ENCODE measurements at places on chromosomes 11 and 22.

GRCh38 chr11:62033191-62034035 is 66.0 kb upstream of the FTH1 start:
- DNase-seq: no peak

DNA sequence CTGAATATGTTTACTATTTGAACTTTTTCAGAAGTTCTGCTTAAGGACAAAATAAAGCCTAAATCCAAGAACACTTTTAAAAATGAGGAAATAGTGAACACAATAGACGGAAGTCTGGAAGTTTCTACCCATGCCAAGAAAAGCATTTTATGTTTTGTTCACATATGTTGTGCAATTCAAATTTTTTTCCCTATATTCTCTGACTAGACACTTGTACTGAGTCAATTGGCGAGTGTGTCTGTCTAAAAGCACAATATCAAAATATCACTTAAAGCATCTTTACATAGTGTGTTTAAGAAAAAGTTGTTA is 29.2 kb downstream of the INCENP start:
- no peak for DNase-seq

DNA sequence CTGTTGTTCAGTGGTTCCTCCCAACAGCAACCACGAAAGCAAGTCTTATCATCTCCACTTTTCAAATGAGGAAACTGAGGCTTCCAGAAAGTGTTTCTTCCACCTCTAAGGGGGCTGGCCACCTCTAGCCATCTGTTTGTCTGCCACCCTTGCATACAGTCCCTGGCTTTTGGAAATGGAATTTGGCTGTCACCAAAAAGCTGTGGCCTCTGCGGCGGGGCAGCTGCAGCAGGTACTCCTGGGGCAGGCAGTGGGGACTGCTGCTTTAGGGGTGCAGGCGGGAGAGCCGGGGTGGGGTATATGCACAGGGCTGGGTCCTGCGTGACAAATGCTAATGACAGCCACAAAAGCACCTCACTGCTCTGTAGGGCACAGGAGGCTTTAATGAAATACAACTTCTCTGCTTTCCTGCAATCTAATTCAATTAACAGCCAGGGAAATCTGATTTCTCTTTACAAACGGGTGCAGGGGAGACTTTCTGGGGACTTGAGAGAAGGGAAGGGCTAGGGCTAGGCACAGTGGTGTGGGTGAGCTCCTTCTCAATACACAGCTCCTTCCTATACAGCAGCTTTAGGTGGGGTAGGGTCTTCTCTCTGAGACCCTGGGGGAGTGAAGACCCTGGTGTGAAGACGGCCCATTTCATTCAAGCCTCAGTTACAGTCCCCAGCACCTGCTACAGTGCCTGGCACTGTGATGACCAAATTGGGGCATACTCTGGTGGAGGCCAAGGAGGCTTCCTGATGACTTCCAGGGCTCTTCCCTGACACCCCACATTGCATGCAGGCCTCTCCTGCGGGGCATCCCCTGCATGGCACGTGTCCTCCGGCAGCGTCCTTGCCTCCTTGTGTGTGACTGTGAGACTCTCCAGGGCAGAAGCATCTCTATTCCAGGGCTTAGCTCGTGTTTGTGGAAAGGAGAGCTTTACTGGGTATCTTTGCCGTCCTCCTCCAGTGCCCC is 161.6 kb downstream of the CEP164 start:
- no peak for DNase-seq

DNA sequence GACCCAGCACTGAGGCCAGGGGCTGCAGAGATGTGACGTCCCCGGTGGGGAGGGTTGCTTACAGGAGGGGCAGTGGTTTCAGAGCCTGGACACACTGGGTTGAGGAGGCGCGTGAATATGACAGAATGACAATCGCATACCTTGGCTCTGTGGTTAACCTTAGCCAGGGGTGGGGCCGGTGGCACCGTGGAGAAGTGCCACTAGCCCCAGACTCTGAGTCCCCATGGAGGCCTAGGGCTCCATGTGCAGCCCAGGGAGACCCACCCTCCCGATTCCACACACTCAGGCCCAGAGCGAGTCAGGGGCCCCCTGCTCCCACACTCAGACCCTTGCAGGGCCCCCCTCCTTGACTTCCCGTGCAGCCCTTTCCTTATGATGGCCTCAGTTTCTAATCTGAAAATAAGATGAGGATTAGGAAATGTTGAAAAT is 3.6 kb upstream of the ACR start:
- no peak for DNase-seq

DNA sequence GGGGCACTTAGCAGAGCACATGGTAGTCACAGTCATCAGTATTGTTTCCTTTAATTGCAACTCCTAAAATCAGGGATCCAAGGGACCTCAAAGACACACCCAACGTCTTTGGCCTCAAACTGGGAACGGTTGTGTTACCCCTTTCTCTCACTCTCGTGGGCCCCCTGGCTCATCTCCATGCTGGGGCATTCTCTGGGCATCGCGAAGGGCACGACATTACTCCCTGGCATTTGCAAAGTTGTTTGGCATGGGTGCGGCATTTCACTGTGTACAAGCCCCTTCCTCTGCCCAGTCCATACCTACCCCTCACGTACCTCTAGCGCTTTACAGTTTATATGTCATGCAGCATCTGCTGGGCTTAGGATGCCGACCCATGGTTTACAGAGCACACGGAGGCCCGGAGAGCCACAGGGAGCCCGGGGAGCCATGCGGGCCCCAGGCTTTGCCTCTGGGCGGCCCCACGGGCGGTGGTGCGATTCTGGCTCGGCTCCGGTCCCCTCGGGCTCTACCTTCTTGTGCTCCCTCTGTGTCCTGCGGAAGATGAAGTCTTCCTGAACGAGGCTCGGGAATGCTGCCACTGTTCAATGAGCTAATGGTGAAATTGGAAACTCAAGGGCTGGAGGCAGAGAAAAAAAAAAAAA is 21.9 kb upstream of the CACNG2 start:
- DNase-seq: no peak

GRCh38 chr22:27240298-27241075 is 561.1 kb downstream of the MN1 start:
- no peak for DNase-seq

DNA sequence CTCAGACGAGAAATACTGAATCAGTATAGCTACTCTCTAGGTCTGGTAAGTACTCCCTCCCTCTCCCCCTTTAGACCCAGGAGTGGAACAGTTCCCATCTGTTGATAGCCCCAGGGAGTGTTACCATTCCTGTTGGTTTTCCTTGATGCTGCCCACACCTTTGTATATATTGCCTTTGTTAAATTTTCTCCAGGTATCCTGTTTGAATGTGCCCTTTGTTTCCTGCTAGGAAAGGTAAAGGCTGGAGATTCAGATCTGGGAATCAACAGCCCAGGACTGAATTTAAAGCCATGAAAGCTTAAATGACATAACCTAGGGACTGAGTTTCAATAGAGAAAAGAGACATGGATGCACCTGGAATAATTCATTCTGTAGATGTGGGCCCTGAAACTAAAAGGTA is 68.3 kb downstream of the CCDC83 start:
- DNase-seq: no peak

DNA sequence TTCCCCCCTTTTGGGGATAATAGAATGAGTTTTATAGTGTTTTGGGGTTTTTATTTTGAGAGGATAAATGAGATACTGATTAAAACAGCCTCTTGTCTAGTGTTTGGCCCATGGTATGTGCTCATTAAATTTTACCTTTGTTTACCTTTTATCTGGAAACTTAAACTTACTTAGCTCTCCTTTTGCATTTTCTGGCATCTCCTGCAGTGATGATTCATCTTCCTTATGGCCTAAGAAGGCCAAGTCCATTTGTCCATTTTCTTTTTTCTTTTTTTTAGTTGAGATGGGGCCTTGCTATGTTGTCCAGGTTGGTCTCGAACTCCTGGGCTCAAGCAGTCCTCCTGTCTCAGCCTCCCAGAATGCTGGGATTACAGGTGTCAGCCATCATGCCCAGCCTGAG is 156.3 kb downstream of the COMMD9 start:
- no peak for DNase-seq

DNA sequence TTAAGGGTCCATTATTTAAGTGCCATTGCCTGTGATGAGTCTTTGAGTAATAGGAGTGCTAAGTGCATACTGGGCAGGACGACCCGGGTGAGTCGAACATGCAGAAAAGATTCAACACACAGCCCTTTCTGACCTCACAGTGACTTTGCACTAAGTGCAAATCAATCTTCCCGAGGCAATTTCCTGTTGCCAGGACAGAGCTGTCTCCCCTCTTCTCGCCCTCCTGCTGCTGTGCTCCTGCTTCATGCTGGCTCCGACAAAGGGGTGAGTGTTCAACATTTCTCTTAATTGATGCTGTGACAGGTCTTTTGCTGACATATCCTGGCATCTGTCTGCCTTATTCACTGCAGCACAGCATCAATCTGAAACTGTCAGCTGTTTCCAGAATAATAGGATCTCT is 42.0 kb downstream of the MCHR1 start:
- no peak for DNase-seq

Data from cerebellum (tissue), 4 donors.